ENCODE measurements at places on chromosomes 13 and 19.
A peak's percentile ranks its signal among the peaks of the same experiment; 100 is the strongest.

GRCh38 chr13:84399320-84400085, 517.2 kb upstream of the SLITRK1 start:
- DNase-seq = no peak

DNA sequence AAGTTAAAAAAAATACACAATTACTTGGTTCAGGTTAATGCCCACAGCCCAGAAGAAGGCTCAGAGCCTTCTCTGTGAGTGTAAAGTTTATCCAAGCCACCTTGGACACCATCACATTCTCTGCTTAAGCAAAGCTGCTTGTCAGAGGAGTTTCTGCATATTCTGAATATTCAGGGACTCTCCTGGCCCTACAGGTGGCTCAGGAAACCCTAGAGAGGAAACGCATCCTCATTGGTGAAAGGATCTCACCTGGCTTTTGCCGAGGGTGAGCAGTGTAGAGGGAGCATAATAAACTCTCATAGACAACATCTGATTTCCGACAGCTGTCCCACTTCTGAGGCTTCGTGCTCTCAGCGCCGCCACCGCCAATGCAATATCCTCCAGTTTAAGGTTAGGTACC, 239.9 kb upstream of the TSHZ3 start:
- DNase-seq = no peak

GRCh38 chr13:112172641-112173251, 105.8 kb downstream of the SOX1 start:
- DNase-seq = no peak

DNA sequence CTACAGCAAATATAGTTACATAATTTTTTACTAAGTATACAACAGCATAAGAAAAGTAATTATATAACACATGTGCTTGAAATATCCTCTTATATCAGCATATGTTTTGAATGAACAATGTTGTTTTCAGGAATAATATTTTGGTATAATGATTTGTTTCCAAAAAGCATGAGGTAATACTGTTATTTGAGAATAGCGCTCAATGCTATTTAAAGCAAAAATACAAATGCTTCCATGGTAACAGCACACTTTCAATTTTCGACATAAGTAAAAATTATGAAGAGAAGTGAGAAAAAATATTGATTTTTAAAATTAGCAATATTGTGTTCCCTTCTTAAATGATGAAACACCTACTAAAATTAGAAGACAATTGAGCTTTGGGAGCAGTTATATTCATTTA, 715.9 kb upstream of the ATXN8OS start:
- DNase-seq = no peak

DNA sequence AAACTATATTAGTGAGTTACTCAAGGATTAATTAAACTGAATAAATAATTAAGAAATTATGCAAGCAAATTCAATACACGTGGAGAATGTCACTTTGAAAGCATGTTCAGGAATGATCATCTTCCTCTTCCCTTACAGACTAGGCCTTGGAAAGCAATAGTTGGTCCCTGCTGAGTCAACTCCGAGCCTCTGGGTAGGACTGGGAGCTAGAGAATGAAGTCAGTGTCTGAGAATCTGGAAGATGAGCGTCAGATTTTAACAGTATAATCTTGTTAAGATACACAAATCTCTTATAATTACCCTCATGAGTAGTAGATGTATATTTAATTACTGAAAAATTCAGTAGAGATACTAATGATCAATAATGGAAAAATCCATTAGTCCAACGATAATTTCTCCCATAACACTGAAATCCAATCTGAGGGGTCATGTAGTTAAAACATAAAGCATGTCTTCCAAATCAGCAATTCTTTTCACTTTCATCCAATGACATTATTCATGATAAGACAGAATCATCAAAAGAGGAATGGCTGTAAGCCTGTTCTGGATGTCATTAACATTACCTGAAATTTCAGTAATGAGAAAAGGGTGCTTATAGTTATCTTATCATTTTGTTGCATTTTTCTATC, 423.0 kb downstream of the DCT start:
- DNase-seq = no peak

DNA sequence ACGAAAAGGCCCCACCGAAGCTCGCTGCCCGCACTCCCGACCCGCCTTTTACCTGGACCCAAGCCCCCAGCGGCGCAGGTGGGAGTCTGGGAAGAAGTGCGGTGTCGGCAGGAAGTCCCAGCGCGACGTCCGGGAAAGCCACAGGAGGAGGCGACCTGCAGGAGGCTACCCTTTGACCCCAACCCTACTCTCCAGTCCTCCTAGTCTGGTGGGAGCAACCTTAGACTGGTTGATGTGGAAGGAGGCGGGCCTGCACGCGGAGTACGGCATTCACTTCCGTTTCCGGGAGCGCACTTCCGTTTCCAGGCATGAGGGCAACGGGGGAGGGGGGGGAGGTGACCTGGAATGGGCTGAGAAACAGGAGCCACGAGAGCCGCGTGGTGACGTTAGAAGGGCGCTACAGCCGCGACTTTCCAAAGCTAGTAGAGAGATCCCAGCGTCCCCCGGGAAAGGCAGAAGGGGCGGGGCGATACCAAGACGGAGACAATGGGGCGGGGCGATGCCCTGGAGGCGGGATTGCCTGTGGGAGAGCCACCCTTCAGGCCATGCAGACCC, 28.5 kb downstream of the ZNF266 start:
- peak; percentile 69 for DNase-seq

DNA sequence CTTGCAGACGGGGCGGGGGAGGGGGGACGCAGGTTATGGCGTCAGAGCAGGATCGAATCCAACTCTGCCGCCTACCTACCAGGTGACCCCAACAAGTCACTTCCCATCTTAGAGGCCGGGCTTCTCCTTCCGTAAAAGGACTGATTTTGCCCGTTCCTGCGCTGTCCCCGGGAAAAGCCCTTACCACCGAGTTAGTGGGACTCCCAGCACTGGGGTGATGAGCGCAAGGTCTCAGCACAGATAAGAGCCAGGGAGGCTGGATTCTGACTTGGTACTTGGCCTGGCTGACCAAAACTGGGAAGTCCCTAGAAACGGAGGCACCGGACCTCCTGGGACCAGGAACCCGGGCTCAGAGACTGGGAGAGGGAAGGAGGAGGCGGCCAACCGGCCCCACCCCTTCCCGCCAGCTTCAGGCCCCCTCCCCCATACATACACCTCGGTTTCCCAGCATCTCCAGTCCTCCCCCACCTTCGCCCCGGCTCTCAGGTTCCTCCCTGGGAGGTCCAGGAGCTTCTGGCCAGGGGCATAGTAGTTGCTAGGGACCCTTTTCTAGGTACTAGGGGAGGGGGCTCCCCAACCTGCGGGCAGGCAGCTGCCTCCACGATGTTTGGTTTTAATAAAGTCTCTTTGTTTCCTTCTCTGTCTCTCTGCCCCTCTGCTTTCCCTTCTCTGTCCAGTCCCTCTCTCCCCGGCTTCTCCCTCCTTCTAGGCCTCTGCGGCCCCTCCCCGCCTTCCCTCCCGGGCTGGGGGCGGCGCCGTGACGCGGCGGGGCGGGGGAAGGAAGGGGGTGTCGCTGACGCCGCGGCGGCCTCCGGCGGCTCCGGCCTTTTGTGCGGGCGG, at the start of gene GRAMD1A:
GRAMD1A (plus strand) TSS at position 826 of the 840 bp plus-strand sequence. CDS start 156 bp downstream, outside the sequence.
- peak; percentile 71 for DNase-seq

- no peak for DNase-seq
Observed at GRCh38 chr13:88685459-88685858, 1014.3 kb downstream of the SLITRK5 start.

DNA sequence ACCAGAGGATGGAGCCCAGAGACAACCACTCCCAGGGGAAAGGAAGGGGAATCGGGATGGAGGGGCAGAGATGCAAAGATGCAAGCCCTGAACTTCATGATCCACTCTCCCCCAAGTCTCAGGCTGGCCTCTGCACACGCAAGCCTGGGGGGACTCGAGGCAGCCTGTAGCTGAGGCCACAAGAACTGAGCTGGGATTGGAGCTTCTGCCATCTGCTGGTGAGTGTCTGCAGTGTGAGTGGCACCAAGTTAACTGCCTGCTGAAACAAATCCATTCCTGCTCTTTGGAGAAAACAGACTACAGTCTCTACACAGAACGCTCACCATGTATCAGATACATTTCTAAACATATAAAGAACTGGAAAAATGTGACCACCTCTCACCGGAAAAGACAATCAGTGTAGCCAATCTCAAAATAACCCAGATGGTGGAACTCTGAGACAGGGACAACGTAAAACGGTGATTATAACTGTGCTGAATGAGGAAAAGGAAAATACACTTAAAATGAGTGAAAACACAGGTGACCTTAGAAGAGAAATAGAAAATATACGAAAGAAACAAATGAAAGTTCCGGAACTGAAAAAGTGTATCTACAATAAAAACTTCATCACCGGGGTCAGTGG, 62.1 kb downstream of the KLF2 start:
- DNase-seq = no peak

GRCh38 chr13:80469105-80469852, 128.4 kb upstream of the SPRY2 start:
- no peak for DNase-seq

DNA sequence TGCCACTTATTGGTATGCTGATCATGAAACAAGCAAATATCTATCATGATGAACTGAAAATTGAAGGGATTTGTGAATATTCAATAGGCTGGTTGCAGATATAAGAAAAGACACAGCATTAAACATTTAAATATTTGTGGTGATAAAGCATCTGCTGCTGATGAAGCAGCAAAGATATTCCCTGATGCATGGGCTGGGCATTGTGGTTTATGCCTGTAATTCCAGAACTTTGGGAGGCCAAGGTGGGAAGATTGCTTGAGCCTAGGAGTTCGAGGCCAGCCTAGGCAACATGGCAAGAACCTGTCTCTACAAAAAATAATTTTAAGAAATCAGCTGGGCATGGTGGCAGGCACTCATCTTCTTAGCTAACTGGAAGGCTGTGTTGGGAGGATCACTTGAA, 54.5 kb downstream of the GPR180 start:
- no peak for DNase-seq

DNA sequence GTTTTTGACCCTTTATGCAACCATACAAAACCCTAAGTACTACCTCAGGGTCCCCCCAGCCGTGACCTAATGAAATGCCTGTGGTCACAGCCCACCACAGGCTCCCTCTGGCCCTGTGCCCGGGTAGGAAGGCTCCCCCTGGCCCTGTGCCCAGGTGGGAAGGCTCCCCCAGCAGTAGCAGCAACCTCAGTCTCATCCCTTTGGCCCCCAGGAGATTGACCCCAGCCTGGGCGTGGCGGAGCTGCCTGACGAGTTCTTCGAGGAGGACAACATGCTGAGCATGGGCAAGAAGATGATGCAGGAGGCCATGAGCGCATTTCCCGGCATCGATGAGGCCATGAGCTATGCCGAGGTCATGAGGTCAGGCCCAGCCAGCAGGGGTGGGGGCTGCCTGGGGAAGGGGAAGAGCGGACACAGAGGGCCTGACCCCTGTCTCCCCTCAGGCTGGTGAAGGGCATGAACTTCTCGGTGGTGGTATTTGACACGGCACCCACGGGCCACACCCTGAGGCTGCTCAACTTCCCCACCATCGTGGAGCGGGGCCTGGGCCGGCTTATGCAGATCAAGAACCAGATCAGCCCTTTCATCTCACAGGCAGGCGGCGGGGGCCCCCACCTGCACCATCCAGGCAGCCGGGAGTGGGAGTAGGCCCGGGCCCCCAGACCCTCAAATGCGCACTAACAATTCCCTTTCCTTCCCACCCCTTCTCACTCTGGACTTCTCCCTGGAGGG, 6.3 kb upstream of the BEST2 start:
- DNase-seq = no peak

GRCh38 chr13:60108589-60108988, 55.1 kb downstream of the DIAPH3 start:
- DNase-seq = no peak

GRCh38 chr13:38141792-38142191, 207.9 kb upstream of the UFM1 start:
- no peak for DNase-seq

DNA sequence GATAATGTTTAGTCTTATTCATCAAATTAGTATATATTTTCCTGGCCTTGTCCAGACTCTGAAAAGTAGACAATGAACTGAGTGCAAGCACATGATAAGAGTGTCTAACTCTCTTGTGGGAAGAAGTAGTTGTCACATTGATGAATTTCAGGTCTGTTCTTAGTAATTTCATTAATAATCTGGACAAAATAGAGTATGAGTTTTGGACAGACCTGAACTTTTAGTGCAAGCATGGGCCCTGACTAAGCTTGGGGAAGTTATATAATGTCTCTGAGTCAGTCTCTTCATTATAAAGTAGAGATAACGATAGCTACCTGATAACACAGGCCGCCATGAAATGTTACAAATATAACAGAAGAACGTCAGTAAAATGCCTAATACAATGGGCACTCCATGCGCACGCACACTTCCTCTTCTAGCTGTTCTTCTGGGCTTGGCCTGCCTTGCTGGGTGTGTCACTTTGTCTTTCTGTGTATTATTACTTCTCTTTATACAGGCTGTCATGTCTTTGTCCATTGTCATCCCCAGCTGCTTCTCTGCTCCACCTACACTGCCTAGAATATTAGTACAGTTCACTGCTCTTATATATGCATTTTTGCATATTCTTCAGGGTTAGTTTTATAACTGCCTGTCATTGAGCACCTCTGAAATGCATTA, 129.1 kb upstream of the HTR2A start:
- DNase-seq = no peak

DNA sequence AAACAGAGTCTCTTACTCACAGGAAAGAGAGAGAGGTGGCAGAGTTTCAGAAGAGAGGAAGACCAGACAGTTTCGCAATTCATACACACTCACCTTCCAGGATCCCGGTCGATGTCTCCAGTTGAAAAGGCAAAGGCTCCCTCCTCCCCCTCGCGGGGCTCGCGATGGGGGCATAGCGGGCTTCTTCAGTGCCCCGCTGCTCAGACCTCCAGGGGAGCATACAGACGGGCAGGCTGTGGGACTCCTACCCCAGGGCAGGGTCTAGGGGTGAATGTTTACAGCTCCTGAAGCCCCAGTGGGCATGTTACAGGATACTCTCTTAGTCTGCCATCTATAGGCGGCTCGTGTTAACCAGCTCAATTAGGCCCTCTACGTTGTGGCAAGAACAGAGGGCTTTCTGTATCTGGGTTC, 139.2 kb downstream of the SLITRK5 start:
- DNase-seq = no peak

DNA sequence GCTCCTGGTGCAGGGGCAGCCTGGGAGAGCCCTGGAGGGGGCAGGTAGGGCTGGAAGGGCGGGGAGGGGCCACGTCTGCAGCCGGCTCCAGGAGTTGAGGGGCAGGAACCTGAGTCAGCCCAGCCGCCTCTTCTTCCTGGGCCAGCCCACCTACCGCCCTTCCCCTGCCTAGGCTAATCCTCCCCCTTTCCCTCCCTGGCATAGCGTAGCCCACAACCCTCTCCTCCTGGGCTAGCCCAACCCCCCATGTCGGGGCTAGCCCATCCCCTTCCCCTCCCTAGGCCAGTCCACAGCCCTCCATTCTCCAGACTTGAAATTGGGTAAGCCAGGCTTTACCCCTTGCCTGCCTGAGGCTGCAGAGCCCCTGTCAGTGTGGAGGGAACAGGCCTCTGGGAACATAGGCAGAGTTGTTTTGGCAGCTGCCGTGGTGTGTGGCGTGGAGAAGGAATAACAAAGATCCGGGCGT, 20.6 kb upstream of the WDR18 start:
- DNase-seq = no peak

GRCh38 chr13:110404321-110404720, 97.2 kb downstream of the COL4A2 start:
- no peak for DNase-seq

- no peak for DNase-seq
Observed at GRCh38 chr19:33203529-33203928, 9.4 kb downstream of the LRP3 start.

- DNase-seq = no peak
Observed at GRCh38 chr19:49403404-49404187, 15.5 kb downstream of the KASH5 start.
